ENCODE measurements at places on chromosomes 2 and 18.
A peak's percentile ranks its signal among the peaks of the same experiment; 100 is the strongest.

- no peak for DNase-seq
Measured at GRCh38 chr2:138490673-138491494, 10.7 kb upstream of the SPOPL start.

- DNase-seq = no peak
Measured at GRCh38 chr18:41449612-41450011, 505.4 kb upstream of the PIK3C3 start.

GRCh38 chr18:77544792-77545191, 295.1 kb downstream of the GALR1 start:
- DNase-seq = no peak

DNA sequence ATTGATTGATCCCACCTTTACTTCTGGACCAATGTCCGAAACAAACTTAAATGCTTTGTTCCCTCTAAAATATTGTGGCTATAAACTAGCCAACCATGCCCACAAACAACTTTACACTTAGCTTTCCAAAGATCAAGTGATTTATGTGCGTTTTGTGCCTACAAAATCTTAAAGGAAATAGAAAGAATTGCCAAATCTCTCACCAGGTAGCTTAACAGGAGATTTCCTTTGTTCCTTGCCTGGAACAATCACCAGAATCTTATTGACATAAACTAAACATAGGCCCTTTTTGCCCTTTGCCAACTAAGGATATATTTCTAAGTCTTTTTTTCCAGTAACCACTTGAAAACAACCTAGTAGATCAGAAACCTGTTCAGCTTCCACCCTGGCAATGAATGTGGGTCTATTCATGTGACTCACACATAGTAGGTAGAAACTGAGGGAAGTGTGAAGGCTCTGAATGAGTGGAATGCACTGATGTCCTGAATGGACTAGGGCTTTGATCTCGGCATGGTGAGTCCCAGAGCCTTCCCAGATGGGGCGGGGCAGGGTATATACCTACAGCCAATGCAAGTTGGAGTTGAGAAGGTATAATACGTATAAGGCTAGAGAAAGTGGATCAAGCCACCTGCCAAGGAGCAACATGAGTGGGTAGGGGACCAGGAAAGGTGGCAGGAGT, 94.6 kb upstream of the PPP1CB start:
- no peak for DNase-seq

- DNase-seq = no peak
Measured at GRCh38 chr2:167607211-167607610, 640.2 kb downstream of the STK39 start.

- no peak for DNase-seq
Measured at GRCh38 chr2:17672583-17673317, 80.9 kb downstream of the SMC6 start.

- no peak for DNase-seq
Measured at GRCh38 chr18:46338205-46338604, 234.0 kb downstream of the HAUS1 start.

DNA sequence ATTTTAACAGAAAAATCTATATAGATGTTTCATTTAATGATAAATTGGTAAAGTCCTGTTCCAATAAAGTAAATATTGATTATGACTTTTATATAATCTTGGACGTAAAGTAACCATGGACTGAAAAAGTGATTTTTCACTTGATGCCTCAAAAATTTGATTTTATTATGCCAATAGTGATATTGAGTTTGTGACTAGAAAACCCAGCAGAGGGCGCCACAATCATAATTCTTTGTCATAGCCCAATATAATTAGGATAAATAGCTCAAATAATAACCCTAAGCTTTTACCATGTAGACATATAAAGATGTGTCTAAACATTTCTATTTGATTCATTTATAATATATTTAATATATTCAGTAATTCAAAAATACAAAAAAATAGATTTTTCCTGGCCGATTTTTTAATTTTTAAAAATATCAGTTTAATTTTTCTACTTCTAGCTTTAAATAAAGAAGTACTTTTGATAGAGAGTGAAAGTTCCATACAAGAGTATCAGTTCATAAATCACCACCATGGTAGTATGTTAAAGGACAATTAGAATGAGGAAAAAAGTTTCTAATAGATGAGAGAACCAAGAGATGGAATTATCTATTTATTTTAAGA, 30.7 kb downstream of the CAMKMT start:
- DNase-seq = no peak

DNA sequence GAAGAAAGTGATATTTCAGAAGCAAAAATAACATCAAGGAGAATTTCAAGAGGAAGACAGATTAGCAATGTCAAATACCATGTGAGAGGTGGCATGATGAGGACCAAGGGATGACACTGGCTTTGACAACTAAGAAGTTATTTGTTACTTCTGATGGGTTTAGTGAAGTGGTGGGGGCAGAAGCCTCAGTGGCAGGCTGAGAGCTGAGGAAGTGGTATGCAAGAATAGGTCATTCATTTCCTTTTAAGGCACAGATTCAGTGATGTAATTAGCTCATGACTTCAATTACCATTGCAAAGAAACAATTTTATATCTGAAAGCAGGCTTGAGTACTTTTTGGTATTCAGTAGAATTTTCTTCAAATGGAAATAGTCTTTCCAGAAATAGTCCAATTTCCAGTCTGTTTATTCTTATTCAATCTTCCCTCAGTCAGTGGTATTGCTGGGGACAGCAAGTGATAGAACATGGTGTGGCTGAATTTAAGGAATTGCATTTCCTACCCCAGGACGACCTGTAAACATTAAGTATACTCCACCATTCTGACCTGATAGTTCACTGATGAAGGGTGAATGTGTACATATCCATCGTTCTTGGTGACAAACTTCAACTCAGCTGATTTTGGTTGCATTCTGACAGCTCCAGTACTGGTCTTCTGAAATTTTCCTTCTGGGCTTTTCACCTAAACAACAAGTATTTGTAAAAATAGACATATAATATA, 28.2 kb downstream of the GEMIN6 start:
- DNase-seq = no peak

DNA sequence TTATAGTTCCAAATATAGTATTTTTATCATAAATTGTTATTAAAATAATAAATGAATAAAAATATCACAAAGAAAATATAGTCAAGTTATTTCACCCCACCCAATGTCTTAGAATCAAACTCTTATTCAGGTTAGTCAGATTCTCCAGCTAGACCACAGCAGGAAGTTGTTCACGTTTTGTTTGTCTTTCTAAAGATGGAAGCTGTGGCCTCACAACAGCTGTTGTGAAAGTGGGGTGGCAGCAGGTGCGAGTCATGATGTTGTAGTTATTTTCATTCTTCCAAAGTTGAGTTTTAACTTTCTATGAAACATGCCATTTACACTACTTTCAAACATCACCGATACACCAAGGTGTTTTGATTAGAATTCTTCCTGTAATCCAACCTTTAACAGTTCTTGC, 272.9 kb downstream of the SLC8A1 start:
- no peak for DNase-seq

DNA sequence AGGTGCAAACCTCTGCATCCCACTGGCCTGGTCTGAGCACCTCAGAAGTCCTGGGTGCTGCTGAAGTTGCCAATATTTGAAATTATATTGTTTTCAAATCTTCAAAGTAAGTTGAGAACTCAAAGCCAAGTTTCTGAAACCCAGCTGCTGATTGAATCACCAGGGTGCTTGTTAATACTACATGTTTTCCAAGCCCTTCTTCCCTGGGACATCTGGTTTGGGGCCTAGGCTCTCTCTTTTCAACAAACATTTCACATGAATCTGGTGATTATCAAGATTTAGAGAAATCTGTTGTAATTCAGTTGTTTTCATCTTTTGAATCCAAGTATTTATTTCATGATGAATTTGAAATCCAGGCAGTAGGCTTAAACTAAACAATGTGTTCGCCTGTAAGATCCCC, 24.4 kb downstream of the MLPH start:
- no peak for DNase-seq

GRCh38 chr18:56844556-56844955, 193.4 kb downstream of the WDR7 start:
- DNase-seq = no peak

GRCh38 chr2:39550701-39551285, 113.7 kb upstream of the MAP4K3 start:
- DNase-seq = no peak

- DNase-seq = no peak
Measured at GRCh38 chr2:5766561-5766960, 74.4 kb downstream of the SOX11 start.

DNA sequence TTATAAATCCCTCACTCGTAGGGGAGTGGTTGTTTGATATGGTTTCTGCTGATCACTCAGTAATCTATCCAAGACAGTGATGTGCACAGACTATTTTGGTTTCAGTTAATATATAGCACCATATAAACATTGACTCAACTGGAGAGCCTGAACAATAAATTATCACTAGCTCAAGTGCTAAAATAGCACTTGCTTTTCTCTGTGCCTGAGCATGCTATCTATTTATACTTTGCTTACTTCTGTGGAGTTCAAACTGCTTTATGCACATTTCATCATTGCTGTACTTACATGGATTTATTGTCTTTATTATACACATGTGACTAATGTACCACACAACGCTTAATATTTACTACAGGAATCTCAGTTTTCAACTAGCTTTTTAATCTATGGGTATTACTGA, 133.6 kb downstream of the BCL2 start:
- DNase-seq = no peak

GRCh38 chr18:80244956-80245730, 2.2 kb downstream of the PARD6G start:
- no peak for DNase-seq

DNA sequence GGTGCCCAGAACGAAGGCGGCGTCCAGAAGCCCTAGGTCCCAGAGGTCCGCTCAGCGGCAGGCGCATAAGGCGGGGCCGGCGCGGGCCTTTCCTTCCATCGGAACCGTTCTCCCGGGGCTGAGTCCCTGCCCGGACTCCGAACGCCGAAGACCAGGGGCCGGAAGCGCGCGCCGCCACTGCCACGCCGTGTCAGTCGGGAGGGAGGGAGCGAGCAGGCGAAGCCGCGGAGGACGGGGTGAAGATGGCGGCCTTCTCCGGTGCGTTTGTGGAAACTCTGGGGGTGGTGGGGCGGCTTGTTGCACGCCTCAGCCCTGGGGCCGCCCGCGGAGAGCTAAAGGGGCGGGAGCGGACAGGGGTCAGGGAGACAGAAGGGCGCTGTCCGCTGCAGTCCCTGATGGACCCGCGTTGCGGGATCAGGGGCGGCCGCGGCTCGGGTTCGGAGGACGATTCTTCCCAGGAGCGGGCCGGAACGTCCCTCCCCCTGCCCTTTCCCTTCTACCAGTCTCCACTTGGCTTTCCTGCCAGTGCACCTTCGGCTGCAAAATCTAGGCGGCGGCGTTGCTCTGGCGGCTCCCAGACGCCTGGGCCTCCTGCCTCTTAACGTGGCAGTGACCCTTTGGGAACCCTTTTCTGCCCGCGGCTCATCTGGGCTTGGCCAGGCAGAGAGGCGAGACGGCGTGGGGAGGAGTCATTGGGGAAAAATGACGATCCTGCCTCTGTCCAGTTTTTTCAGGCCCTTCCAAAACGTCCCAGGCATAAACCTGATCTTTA, at the start of gene DDX1:
DDX1 (plus strand) TSS at position 177 of the 772 bp plus-strand sequence; CDS start at position 243, 66 bp downstream.
- peak; percentile 100 for DNase-seq

DNA sequence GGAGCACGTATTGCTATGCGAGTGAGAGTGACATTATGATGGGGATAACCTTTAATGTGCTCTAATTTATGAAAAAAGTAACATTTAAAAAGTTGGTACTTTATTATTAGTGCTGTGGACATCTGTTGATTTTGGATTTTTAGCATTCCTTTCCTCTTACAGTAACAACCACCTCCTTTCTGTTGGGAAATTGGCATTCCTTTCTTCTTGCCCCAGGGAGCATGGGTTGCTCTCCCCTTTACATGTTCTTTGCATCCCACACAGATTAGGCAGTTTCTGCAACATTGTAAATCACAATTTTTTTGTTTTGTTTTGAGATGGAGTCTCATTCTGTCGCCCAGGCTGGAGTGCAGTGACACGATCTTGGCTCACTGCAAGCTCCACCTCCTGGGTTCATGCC, 300.2 kb downstream of the LPIN1 start:
- no peak for DNase-seq

DNA sequence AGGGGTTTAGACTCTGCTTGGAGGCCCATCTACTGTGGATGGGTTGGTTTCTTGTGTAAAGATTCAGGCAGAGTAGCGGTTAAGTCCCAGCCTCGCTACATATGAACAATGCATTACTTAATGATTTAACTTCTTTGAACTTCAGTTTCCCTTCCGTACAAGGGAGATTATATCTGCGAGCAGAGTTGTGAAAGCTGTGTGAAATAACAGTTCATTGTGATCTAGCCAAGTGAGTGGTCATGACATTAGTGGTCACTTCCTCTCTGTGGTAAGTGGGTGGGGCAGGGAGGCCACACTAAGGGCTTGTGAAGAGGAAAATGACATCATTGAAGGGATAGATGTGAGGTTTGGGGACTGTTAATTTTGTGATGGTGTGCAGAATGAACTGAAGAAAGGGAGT, 14.1 kb upstream of the MEX3C start:
- DNase-seq = no peak

DNA sequence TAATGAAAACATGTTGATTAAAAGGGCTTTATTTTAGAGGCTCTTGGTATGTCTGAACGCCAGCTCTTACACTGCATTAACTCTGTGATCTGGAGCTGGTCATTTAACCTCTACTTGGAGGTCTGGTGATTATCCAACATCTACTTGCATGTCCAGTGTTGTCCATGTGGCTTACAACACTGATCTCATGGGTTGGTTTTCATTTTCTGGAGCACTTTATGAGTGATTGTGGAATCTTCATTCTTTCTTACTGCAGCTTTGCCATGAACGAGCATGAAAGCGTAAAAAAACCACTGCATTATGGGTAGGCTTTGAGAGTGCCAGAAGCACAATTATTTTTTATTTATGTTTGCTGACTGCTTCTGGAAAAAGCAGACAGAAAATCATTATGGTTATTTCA, 4.8 kb downstream of the CCDC195 start:
- no peak for DNase-seq

Measured in NCI-H526 (cell line).